Activated CD4-positive, alpha-beta T cell treated with anti-CD3 and anti-CD28 coated beads, Interleukin-2, amount 50 U/mL, for 4 hours (primary cell): ENCODE measurements at places on chromosomes 12 and 14.

DNA sequence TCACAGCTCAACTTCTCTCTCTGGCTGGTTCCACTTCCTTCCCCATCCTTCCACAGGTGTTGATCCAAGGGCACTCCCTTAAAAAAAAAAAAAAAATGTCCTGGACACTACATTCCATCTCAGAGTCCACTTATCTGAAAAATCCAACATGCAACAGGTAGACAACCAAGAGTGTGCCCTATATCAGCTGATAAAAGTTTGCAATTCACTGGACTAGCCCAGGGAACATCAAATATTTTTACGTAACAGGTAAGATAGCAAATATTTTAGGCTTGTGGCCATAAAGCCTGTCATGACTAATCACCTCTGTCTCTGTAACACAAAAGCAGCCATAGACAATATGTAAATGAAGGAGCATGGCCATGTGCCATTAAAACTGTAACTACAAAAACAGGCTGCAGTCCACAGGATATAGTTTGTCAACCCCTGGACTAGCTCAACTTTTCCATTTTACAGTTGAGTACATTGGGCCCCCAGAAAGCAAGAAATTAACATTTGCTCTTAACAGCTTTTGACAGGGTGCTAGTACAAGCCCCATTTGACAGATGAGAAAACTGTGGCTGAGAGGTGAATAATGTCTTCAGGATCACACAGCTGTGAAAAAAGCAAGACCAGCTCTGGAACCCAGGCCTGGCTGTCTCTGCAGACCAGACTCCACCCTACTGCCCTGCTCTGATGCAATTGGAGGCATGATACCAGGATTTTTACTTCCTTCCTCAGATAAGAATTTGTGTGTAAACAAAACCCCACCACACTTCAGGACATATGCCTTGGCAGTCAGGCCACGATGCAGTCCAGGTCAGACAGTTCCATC is 68.9 kb downstream of the CMKLR1 start:
- DNase-seq = no peak

GRCh38 chr12:111870706-111871105 is 28.7 kb downstream of the MAPKAPK5 start:
- DNase-seq = no peak

DNA sequence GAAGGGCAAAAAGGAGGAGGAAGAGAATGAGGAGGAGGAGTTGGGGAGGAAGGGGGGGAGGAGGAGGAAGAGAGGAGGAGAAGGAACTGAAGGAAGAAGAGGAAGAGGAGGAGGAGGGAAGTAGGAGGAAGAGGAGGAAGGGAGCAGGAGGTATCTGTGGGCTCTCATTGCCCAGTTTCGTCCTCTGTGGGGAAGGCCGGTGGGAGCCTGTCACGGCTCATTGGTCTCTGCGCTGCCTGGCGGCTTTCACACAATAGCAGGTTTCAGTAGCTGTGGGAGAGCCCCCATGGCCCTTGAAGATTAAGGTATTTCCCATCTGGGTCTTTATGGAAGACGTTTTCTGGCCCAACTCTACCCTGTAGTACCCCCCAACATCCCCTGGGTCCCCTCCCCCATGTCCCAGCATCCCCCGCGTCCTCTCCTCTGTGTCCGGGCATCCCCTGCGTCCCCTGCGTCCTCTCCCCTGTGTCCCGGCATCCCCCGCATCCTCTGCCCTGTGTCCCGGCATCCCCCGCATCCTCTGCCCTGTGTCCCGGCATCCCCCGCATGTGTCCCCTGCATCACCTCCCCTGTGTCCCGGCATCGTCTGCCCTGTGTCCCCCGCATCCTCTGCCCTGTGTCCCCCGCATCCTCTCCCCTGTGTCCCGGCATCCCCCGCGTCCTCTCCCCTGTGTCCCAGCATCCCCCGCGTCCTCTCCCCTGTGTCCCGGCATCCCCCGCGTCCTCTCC is 278.2 kb upstream of the SFSWAP start:
- no peak for DNase-seq

- no peak for DNase-seq
These were observed 5.2 kb downstream of the TRAFD1 start for GRCh38 chr12:112130441-112130998.

DNA sequence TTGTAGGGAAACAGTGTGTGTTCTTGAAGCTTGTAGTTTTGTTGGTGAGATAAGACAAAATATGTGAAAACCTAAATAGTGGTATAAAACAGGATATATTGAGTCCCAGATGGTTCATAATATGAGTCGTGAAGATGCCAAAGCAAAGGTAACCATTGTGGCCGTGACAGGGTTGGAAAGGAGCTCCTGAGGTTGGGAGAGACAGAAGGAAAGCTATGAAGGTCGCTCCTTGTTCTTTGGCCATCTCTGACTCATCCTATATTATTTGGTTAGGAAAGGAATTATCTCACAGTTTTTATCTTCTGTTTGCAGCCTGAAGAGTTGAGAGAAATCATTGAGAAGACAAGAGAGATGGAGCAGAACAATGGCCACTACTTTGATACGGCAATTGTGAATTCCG is 27.1 kb downstream of the ATP6V1D start:
- DNase-seq = no peak

DNA sequence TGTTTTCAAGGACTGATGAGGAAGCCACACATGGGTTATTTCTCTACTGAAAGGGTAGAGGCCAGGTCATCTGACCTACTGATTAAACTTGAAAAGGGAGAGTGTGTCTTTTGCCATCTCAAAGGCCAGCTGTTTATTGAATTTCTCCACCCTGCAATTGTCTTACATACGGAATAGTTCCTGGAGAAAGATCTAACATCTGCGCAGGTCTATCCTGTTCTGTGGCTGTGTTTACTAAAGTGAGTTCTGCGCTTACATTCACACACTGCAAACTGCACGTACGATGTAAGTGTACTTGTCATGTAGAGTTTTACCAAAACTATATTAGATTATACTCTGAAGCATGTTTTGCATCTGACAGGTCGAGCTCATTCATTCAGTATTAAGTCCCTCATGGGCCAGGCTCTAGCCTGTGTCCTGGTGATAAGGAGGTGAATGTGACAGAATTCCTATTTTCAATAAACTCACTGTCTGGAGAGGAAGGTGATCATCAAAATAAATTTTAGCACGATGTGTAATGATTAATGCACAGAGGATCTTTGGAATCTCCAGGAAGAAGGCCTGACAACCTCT is 96.6 kb downstream of the PRKCH start:
- DNase-seq = no peak

GRCh38 chr12:47302111-47302671 is 222.4 kb upstream of the AMIGO2 start:
- no peak for DNase-seq

GRCh38 chr12:2271961-2272360 is 219.2 kb downstream of the CACNA1C start:
- DNase-seq = no peak

DNA sequence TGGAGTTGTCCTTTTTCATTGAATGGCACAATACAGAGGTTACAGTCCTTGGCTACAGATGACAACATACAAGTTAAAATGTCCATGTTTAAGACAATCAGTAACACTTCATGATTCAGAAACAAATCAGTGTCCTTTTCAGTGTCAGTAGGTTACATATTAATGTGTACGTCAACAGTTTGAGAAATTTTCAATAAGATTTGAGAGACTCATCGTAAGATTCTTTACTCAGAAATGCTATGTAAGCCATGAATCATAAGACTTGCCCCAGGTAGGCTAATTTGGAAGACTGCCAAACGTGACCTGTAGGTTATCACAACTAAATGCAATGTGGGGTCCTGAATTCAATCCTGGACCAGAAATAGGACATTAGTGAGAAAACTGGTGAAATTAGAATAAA is 3.5 kb downstream of the RDH12 start:
- no peak for DNase-seq

DNA sequence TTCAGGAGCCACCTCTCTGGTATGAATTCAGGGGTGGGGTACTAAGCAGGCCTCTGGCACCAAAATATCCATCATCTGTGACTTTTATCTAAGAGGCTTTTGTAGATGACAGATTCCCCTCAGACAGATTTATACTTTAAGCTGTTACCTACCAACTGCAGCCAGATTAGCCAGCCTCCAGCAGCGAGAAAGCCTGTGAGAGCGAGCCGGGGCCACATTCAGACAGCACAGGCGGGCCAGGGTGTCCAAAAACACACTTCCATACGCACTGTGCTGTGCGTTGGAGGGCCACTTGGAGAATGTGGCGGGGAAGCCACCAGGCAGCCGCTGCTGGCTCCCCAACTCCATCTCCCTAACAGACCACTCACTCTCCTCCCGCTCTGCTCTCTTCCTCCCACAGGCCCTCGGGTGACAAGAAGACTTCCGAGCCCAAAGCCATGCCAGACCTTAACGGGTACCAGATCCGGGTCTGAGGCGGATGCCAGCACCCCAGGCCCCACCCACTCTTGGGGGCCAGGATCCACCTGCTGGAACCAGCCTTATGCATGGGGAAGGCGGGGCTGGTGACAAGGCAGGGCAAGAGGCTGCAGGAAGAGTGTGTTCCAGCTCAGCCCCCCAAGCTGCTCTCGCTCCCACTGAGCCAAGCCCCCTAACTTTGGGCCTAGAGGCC is 17.4 kb downstream of the VASH1 start:
- no peak for DNase-seq

- no peak for DNase-seq
These were observed 1.1 kb downstream of the MYF5 start for GRCh38 chr12:80717856-80718255.

- no peak for DNase-seq
These were observed 25.8 kb downstream of the RIN3 start for GRCh38 chr14:92539419-92539818.

DNA sequence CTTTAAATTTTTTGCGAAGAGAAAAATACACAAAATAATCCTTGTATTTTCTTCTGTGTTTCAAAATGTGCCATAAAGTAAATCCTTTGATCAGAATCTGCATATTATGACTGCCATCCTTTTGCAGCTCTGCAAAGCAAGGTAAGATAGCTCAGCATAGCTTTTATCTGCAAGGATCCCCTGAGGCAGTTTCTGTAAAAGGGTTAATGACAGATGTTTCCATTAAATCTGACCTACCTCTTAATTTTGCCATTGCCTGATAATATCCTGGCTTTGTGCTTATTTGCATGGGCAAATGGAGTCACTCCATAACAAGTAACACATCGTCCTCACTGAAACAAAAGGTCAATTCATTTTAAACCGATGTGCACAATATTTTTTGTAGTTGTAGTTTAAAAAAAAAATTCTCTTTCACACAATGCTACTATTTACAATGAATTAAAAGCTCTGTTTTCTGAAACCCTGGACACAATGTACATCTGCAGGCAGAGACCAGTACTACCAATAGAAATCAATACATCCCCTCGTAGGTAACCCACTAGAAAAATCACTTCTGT is 108.5 kb upstream of the SOX5 start:
- no peak for DNase-seq

GRCh38 chr14:96221109-96221650 is 16.5 kb downstream of the BDKRB2 start:
- no peak for DNase-seq

DNA sequence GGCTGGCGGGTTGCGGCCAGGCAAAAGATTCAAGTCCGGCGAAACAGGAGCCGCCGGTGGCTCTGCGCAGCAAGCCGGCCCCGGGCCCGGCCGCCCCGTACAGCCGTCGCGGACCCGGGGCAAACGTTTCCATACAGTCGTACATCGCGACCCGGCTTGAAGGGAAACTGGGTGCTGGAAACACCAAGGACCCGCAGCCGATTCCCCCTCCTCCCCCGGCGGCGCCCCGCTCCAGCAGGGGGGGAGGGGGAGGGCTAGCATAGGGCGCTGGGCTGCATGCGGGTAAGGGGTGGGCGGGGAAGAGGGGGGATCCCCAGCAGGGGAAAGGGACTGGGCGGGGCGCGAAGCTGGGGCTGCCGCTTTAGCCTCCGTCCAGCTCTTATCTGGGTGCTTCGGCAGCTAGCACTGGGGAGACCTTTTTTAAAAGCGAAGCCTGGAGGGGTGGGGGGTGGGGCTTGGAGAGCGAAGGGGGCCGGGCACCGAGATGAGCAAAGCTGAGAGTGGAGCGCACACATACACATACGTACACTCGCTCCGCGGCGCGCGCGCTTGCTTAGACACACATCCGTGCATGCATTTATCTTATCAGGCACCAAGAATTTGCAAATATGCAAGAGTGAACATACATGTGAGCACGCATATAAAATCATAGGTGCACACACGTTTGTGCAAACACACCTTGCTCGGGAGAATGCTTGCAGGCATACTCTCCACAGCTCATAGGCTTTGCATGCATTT is 11.9 kb downstream of the RARG start:
- DNase-seq = peak; percentile 70

GRCh38 chr14:103144085-103144484 is 20.8 kb downstream of the TNFAIP2 start:
- no peak for DNase-seq

- no peak for DNase-seq
These were observed 12.7 kb upstream of the LRIG3 start for GRCh38 chr12:58932806-58933681.

GRCh38 chr12:89187507-89187906 is 164.8 kb downstream of the DUSP6 start:
- no peak for DNase-seq

DNA sequence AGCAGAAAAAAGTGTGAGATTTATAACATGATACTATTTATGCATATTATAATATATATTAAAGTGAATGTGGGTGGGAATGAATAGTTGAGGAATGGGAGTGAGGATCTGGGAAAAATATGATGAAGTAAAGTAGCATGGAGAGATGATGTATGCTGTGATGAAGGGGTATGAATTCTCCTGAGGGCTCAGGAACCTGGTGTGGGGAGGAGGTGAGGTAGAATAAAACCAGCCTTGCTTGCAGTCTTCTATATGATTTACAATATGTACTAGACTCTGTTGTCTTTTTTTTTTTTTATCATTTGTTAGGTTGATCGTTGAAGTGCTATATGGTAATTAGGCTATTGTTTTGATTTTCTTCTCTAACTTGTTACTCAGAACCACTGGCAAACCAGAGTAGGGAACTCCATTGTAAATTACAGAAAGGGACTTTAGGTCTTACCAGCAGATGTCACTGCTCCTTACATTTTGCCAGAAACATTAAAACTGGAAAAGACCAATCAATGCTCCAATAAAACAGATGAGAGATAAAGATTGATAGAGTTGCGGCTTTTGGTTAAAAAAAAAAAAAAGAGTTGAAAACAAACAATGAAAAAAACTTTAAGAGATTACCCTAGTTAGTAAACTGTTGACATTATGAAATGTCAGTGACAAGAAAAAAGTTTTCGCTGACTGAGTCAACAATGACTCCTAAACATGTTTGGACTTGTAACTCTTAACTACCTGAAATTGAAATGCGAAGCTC is 39.9 kb downstream of the ATL1 start:
- no peak for DNase-seq
